ENCODE measurements at places on chromosomes 7 and 10.

- no peak overlapping the region for H3K4me3 ChIP-seq
- H3K27me3 ChIP-seq: no peaks in the 10 kb centered on the region
- DNase-seq: no peak
- H3K27ac ChIP-seq: no peak overlapping the region
Measured at GRCh38 chr10:10110844-10111490, 906.7 kb upstream of the CELF2 start.

GRCh38 chr10:76088980-76089379 lies 657.6 kb downstream of the LRMDA start:
- H3K4me3 ChIP-seq: no peak overlapping the region
- no peak overlapping the region for H3K27ac ChIP-seq
- H3K4me1 ChIP-seq: peaks cover 17% of the 10 kb centered on the region
- H3K36me3 ChIP-seq: no peaks in the 10 kb centered on the region

- H3K4me1 ChIP-seq: peaks cover 20% of the 10 kb centered on the region
- H3K27me3 ChIP-seq: no peaks in the 10 kb centered on the region
- no peak overlapping the region for H3K4me3 ChIP-seq
- H3K36me3 ChIP-seq: no peaks in the 10 kb centered on the region
- no peak for DNase-seq
Measured at GRCh38 chr7:82335001-82335400, 108.6 kb downstream of the CACNA2D1 start.

DNA sequence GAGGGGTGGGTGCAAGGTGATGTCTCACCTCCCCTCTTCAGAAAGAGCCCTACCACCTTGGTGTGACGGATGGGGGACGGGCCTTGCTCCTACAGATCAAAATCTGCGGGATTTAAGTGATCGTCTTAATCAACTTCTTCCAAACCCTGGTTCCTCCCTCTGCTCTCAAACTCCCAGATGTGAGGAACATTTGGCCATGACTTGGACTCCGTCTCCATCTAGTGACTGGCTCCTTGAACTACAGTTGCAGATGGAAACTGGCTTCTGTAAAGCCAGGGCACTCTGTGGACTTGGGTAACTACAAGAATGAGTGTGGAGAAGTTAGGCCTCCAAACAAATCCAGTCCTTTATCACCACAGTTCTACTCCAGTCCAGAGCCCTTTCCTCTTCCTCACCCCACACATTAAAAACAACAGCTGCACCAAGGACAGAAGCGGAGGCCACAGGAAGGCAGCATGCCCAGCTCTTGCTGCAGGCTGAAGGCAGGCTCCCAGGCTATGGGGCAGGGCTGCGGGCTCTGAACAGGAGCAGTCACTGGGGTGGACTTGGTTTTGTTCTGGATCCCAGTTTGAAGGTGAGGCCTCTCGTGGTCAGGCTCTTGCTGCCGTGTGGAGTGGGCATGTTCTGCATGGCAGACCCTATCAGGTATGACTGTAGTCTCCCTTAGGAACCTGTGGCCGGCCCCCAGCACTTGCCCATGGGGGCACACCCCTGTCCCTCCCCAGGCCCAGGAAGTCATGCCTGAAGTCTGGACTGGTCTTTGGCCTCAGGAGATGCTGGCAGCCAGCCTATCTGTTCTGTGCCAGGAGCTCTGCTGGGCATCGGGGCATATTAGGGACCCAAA lies 79.4 kb downstream of the VWC2 start:
- H3K36me3 ChIP-seq: no peaks in the 10 kb centered on the region
- peak; percentile 89 for DNase-seq
- H3K4me3 ChIP-seq: no peak overlapping the region

DNA sequence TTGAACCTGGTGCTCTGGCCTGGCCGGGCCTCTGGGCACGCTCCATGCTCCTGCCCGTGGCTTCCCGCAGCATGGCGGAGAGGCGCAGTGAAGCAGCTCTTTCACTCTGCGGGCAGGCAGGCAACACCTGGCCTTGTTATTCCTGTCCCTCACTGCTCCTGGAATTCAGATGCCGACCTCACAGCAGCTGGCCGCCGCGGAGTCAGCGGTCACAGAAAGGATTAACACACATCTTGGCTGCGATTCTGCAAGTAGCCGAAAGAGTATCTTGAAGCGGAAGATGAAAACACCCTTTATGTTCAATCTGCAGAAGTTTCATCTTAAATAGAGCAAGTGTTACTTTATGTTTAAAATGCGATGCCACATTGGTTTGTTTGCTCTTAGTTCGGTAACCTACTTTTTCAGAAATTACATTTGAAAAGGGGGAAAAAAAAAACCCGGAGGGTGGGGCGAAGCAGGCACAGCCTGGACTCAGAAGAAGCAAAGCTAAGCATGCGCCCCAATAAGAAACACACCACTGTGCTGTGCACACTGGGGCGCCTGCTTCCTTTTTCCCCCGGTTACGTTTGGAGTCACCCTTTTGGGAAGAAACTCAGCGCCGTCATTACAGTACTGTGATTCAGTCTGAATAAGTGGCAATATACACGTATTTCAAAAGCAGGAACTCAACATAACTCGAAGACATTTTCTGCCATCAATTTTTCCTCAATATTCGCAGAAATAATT lies 42.3 kb downstream of the BRI3 start:
- H3K4me3 ChIP-seq: peak overlapping the region; percentile 40
- H3K36me3 ChIP-seq: no peaks in the 10 kb centered on the region
- no peaks in the 10 kb centered on the region for H3K27me3 ChIP-seq
- peak overlapping the region; percentile 88 for H3K27ac ChIP-seq
- peak; percentile 80 for DNase-seq
- H3K4me1 ChIP-seq: peaks cover 16% of the 10 kb centered on the region

- peaks cover 35% of the 10 kb centered on the region for H3K27me3 ChIP-seq
- H3K27ac ChIP-seq: no peak overlapping the region
- peak; percentile 46 for DNase-seq
Measured at GRCh38 chr10:114239994-114240345, 916 bp downstream of the VWA2 start.
